Left renal pelvis (tissue), 4 donors: ENCODE measurements at places on chromosomes 4 and X. TPM values are rescaled to one million over a fixed set of nuclear protein-coding genes. Genes with fewer than 3 reads are reported as not detected.

Gene TEX13D
- not detected for polyA plus RNA-seq

Gene RAB41
- polyA plus RNA-seq: 0.66 TPM

Gene ARMCX6
- polyA plus RNA-seq: 83.7 TPM

Gene DRP2
- polyA plus RNA-seq: 1.9 TPM

Gene APLN
- 4.6 TPM for polyA plus RNA-seq

Gene STOX2
- 9.5 TPM for polyA plus RNA-seq

Gene KDR
- 58.4 TPM for polyA plus RNA-seq

Gene HTN3
- not detected for polyA plus RNA-seq

Gene DOK7
- 1.2 TPM for polyA plus RNA-seq

Gene SLC25A43
- 3.4 TPM for polyA plus RNA-seq

Gene COL4A6
- 15.4 TPM for polyA plus RNA-seq

Gene TBC1D19
- polyA plus RNA-seq: 21.7 TPM

Gene GJB1
- 42.7 TPM for polyA plus RNA-seq

Gene MAGEE2
- polyA plus RNA-seq: 2.0 TPM

Gene GAGE12F
- not detected for polyA plus RNA-seq

Gene CDS1
- 28.9 TPM for polyA plus RNA-seq

Gene MAGED4
- polyA plus RNA-seq: 34.5 TPM

Gene C1QTNF7
- polyA plus RNA-seq: 24.1 TPM

Gene ATP8A1
- 27.8 TPM for polyA plus RNA-seq

Gene SLC9B1
- polyA plus RNA-seq: 3.2 TPM

Gene SNCA
- 53.0 TPM for polyA plus RNA-seq

Gene CFAP47
- polyA plus RNA-seq: 0.56 TPM

Gene ANK2
- 63.4 TPM for polyA plus RNA-seq

Gene NSUN7
- polyA plus RNA-seq: 12.1 TPM

Gene PCDH11X
- polyA plus RNA-seq: 1.2 TPM

Gene SERTM2
- 0.06 TPM for polyA plus RNA-seq

Gene MTTP
- polyA plus RNA-seq: 0.98 TPM

Gene CD38
- 0.95 TPM for polyA plus RNA-seq

Gene PAGE2B
- polyA plus RNA-seq: not detected

Gene SPARCL1
- polyA plus RNA-seq: 6.5 TPM

Gene GAGE2A
- not detected for polyA plus RNA-seq

Gene MAGEA3
- polyA plus RNA-seq: not detected

Gene SPANXD
- polyA plus RNA-seq: not detected

Gene SH2D1A
- 0.15 TPM for polyA plus RNA-seq

Gene TRPC5OS
- polyA plus RNA-seq: 0.21 TPM

Gene CCKAR
- polyA plus RNA-seq: not detected

Gene ADH1A
- 1.0 TPM for polyA plus RNA-seq

Gene UTP14A
- polyA plus RNA-seq: 24.5 TPM

Gene NDUFC1
- polyA plus RNA-seq: 87.0 TPM

Gene CORIN
- polyA plus RNA-seq: 4.8 TPM

Gene XAGE2
- polyA plus RNA-seq: not detected

Gene UGT8
- 3.0 TPM for polyA plus RNA-seq

Gene PTCHD1
- polyA plus RNA-seq: 0.82 TPM
